8988T (cell line): ENCODE measurements at places on chromosomes 5 and 9.

- no peak for DNase-seq
Measured at GRCh38 chr5:67509402-67510186, 313.0 kb upstream of the CD180 start.

DNA sequence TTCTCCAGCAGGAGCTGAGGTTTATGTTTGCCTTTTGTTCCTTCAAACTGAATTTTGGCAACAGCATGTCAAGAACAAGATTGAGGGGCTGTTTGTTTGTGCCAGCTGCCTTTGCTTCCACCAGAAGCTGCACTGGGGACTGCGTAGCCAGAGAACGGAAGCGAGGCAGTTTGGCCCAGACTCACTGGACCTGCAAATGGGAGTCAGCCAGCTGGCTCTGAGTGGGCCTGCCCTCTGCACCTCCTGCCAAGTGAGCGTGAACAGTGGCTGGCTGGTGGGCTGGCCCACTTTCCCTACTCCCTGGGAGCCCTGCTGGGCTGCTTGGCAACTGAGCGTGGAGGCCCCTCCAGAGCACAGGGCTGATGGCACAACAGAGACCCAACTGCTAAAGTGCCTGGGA is 111.6 kb downstream of the GALNT10 start:
- DNase-seq, result no peak

GRCh38 chr5:74235552-74235951 is 405.0 kb downstream of the ENC1 start:
- DNase-seq, result no peak

GRCh38 chr5:109630093-109630492 is 59.6 kb upstream of the MAN2A1 start:
- no peak for DNase-seq

DNA sequence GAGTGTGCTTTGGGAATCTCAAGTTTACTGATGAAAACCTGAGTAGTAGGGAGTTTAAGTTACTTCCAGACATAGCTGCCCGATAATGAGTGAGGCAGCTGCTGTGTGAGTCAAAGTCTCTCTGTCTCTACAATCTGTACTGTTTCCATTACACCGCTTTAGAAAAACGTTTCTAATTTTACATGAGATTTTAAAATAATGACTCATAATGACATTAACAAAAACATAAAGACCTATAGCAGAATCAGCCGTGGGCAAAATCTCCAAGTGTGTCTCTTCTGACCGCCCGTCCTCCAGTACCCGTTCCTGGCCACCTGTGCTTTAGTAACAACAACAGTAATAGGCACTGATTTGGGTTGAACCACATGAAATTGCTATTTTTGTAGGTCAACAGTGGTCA is 69.6 kb upstream of the PRRC1 start:
- DNase-seq, result no peak

GRCh38 chr5:6781716-6782115 is 68.5 kb downstream of the TENT4A start:
- DNase-seq, result no peak

DNA sequence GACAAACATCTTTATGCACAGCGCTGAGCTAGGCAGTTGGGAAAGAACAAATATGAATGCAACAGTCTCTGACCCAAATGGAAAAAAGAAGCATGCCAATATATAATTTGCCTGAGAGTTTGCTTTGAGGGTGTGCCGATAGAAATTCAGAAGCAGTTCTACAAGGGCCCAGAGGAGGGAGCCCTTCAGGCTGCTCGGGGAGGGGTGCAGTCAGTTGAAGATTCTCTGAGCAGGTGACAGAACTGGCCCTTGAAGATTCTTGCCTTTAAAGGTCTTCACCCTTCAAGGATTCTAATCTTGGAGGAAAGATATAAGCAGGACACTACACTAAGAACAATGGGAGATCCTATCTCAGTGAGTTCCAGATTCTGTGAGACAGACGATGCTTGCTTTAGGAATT is 3.7 kb upstream of the PAPPA start:
- no peak for DNase-seq

DNA sequence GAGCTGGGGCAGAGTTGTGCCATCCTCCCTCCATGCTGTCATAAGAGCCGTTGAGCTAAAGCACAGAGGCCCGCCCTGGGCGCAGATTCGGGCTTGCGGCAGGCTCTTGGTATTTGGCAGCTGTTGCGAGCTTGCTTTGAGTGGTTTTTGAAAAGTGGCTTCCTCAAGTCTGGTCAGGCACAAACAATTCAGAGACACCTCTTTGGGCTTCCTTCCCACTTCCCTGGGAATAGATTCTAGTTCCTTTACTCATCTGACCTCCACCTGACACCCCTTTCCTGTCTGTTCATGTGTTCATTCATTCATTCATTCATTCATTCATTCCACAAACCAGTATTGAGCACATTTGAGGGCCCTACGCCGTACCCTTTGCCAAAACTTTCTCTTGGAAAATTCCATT is 27.4 kb downstream of the NCS1 start:
- no peak for DNase-seq

- DNase-seq, result no peak
Measured at GRCh38 chr5:102853680-102854079, 98.6 kb downstream of the PAM start.

- DNase-seq, result no peak
Measured at GRCh38 chr5:1291611-1292080, 3.2 kb downstream of the TERT start.

DNA sequence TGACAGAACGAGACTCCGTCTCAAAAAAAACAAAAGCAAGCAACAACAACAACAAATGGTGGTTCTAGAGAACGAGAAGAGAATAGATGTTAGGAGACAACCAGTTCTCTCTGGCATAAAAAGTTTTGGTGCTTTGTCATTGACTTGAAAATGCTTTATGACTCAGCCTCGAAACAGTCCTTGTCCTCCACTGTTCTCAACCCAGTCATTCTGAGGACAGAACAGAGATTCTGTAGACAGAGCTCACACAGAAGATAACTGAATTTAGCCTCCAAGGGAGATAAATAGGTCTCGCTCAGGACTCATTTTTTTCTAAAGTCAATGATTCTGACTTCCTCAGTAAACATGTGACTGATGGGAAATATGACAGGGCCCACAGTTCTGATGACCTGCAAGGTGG is 76.0 kb upstream of the FSTL4 start:
- no peak for DNase-seq

DNA sequence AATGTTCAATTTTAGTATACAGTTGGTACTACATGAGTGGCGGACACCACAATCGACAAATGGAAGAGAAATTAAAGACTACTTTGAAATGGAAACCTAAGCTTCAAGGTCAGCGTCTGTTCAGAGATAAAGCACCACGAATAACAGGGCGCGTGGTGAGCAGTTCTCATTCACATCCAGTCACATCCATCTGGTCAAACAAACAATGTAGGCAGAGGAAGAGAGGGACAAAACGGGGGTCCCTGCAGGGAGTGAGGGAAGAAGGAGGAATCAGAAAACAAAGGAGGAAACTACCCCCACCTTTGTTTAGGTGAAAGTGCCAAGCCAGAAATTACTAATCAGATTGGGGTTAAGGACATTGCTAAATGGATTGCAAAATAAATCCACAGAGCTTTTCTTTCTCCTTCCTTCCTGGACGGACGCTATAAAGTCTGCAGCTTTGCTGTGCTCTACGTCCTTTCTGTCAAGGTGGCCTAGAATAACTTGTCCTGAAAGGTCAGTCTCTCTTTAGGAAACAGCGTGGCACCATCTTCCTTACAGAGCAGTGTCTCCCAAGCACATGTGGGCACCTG is 138.6 kb downstream of the ENTREP1 start:
- no peak for DNase-seq

- no peak for DNase-seq
Measured at GRCh38 chr5:31825518-31826068, 186.7 kb downstream of the PDZD2 start.

DNA sequence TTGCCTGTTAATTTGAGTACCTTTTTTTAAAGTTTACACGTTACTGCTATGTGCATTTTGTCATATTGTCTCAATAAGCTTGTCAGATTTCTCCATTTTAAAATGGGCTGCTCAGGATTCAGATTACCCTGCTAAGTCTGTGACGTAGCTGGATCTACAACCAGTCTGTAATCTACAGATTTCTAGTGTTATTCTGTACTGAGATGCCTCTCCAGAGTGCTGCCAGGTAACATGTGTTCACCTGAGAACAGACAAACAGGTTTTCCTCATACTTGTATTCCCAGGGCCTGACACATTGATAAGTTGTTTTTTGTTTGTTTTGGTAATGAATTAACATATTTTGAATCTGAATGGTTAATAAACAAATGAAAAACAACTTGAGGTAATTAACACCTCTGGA is 15.3 kb downstream of the RAB24 start:
- DNase-seq, result no peak

DNA sequence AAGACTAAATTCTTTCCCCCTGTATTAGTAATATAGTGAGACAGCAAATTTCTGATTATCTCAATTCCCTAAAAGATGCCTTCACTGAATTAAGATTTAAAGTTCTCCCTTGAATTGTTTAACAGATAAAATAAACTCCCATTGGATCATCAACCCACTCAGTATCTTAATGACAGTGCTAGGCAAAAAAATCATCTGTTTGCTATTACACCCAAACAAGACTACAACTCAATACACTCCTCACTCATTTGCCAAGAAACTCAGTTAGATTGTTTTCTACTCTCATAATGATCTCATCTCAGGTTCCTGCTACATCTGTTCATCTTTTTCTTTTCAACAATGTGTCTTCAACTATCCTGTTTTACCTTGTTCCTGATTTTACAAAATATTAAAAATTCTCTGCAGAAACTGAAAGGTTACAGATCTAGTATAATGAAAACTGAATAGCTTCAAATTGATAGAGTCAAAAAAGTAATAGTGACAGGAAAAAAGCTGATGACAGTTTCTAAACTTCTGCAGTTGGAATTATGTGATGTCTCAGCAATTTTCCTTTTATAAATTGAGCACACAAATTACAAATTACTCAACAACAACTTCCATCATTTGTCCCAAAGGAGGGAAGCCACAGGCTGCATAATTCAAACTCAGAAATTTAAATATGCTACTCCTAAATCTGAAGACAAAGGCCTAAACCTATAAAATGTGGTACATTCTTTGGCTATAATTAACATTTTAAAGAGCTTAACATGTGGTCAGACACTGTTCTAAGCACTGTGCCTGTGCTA is 39.4 kb downstream of the HOMER1 start:
- no peak for DNase-seq

DNA sequence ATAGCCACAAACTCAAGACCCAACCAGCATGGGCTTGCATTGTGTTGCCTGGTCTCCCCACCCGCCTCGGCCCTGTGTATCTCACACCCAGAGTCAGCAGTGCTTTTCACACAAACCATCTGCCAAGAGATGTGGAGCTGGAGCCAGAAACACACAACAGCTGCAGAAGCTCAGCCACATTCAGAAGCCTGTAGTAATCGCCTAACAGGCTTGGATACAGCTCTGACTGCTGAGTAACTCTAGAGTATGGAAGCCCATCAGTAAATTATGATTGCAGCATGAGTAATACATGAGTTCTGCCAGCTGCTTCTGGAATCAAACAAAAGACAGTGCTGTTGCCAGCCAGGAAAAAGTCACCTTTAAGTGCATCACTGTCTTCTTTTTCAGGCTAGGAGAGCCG is 16.0 kb downstream of the TEK start:
- no peak for DNase-seq

- DNase-seq, result no peak
Measured at GRCh38 chr9:13186091-13186490, 93.4 kb downstream of the MPDZ start.

DNA sequence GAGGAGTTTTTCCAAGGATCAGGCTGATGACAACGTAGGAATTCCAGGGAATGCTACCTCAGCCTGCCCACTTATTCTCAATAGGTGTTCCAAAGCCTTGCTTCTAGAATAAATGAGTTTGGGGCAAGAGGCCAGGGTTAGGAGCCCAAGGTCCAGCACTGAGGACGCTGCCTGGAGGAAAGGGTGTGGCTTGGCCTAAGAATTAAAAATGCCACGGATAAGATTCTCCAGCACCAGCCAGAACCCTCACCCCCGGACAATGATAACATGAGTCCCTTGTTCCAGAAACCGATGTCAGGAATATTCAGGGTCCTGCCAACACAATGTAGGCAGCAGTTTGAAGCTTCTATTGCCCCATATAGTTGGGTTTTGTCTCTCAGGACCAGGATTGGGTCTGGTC is 7.6 kb downstream of the SPRY4 start:
- DNase-seq, result no peak

DNA sequence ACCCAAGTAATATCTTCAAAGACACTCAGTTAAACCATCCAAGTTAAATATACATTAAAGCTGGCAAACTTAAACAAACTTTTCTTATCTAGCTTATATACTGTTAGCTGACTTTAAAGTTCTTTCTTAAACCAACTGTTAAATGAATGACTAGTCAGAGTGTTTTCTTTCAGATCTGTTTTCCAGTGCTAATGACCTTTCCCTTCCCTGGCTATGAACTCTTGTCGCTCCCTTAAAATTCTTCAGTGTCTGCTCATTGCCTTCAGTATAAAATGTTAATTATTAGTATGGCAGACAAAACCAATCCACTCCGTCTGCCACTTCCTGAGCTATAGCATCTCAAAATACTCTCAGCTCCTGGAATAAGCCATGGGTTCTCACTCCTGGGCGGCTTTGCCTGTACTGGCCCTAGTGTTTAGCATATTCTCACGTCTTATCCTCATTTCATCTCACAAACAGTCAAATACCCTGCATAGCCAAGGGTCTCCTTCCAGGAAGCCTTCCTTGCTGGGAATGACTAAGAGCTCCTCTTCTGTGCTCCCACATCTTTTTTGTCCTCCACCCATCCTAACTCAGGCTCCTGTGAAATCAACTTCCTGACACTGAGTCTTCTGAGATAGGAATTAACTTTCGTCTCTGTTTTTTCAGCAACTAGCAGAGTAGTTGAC is 87.7 kb downstream of the VCAN start:
- DNase-seq, result no peak

GRCh38 chr9:86178503-86178902 is 79.1 kb upstream of the GOLM1 start:
- DNase-seq, result no peak

DNA sequence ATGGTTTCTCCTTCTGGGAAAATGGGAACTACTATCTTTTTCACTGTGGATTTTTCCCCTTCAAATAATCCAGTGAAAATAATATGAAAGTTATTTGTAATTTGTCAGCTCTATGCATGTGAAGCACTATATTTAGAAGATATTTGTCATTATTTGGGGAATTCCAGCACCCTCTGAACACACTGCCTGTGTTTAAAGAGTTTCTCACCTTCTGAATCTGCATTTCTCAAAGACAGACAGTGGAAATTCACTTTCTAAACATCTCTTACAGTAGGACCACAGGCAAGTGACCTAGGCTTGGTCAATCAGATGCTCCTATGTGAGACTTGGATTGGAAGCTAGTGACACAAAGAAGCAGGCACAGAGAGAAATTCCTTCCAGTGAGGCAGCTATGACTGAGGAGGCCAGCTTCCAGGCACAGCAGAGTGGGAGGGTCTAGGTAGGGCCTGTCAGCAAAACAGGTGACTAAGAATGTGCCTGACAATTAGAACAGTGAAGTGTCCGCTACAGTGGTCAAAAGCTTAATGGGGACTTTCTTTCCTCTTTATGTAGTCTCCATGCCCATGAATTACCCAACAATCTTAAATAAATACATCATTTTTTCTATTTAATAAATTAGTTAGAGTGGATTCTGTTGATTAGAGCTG is 167.2 kb downstream of the HMHB1 start:
- no peak for DNase-seq

- DNase-seq, result no peak
Measured at GRCh38 chr9:6681957-6682501, 36.5 kb upstream of the GLDC start.

GRCh38 chr9:1718836-1719235 is 296.3 kb upstream of the SMARCA2 start:
- no peak for DNase-seq
